Left renal pelvis (tissue), 4 donors: ENCODE measurements at places on chromosomes 2 and 18.

- no peak for DNase-seq
These were observed 21.9 kb upstream of the RNF149 start for GRCh38 chr2:101330253-101330933.

DNA sequence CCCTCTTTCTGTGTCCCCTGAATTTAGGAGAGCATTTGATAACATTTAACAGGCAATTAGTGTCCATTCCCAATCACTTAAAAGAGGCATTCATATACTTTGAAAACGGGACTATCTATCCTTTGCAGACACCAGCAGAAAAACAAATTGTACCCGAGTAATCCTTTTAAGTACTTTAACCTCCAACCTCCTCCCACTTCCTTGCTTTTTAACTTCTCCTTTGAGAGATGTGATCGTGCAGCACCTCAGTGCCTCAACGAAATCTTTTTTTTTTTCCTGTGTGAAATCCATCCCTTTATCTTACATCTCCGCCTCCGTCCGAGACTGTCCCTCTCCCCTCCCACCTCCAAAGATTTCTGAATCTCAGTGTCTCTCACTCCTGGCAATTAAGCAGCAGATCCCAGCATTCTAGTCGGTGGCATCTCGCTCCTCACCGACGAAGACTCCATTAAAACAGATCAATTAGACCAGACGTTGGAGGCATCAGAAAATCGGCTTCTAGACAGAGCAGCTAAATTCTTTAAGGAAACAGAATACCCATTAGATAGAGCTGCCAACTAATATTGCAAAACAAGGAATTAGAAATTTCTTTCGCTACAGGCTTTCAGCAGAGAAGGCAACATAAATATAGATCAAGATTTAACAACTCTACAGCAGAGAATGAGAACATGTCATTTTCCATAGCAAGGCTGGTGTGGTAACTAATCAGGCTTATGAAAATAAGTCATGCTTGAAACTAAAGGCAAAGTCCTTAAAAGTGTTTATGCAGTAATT, 1.9 kb upstream of the TMEFF2 start:
- no peak for DNase-seq

GRCh38 chr2:23509596-23510292, 124.8 kb downstream of the KLHL29 start:
- DNase-seq: no peak

- DNase-seq: no peak
These were observed 41.5 kb downstream of the MARCHF7 start for GRCh38 chr2:159753797-159754196.

GRCh38 chr2:207332480-207333212, 166.9 kb upstream of the KLF7 start:
- DNase-seq: no peak

DNA sequence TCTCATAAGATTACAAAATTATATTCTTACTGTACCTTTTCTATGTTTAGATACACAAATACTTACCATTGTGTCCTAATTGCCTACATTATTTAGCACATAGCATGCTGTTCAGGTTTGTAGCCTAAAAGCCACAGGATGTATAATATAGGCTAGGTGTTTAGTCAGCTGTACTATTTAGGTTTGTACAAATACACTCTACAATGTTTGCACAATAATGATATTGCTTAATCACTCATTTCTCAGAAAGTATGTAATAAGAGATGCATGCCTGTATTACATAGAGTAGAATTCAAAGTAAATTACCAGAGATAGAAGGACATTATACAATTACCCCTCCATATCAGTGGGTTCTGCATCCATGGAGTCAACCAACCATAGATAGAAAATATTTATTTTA, 201.1 kb upstream of the COL3A1 start:
- DNase-seq: no peak

GRCh38 chr2:134436706-134437105, 182.8 kb downstream of the MGAT5 start:
- no peak for DNase-seq

GRCh38 chr2:44136252-44136651, 32.4 kb upstream of the PPM1B start:
- DNase-seq: no peak

DNA sequence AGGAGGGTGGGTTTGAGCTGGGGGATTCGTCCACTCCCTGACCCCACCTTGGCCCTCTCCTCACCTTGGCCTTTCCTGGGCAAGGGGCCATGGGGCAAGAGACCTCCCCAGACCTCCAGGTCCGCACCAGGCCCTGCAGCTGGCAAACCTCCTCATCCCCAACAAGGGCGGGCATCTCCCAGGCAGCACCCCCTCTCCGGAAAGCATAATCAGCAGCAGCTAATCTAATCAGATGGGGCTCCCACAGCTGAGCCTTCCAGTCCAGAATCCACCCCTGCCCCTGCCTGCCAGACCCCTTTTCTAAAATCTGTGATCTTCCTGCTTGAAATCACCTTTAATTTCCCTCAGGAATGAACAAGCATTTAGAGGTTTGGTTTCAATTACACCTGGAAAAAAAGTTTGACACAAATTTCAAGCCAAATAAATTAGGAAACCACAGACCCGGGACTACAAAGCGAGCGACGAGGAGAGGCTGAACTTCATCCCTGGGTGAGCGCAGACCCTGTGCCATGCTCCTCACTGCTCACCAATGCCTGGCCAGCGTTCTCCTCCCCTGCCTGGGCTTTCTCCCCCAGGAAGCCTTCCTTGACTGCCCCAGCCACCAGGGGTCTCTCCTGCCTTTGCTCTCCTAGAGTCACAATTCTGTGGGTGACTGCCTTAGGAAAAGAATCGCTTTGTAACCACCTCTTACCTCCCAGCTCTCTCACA, 143.0 kb upstream of the MYCN start:
- DNase-seq: no peak

- DNase-seq: no peak
These were observed 69.7 kb downstream of the FHOD3 start for GRCh38 chr18:36366994-36367839.

GRCh38 chr18:48929941-48930713, 20.6 kb downstream of the SMAD7 start:
- peak; percentile 82 for DNase-seq

- no peak for DNase-seq
These were observed 69.2 kb downstream of the SS18 start for GRCh38 chr18:26021061-26021754.

DNA sequence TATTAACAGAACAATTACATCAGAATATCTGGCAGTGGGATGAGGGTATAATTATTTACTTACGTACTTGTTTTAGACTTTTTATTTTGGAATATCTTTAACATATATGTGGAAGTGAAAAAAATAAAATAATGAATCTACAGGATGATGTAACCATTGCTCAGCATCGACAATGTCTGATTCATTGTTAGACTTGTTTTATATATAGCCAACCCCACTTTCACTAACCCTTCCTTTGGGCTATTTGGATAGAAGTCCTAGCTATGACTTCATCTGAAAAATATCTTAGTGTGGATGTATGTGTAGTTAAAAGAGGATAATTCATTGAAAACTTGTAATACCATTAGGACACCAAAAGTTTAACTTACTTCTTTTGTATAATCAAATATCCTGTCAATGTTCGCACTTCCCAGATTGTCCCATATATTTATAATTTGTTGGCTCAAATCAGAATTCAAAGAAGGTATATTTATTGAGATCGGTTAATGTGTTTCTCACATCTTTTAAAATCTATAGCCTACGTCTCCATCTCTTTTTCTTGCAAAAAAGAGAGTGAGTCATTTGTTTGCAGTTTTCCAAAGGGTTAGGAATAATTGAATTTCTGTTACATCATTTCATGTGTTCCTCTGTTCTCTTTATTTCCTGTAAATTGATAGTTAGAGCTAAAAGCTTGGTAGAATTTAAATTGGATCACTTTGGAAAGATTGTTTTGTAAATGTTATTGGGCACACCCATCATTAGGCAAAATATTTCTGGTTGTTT, 506.1 kb upstream of the FAM98A start:
- DNase-seq: no peak

DNA sequence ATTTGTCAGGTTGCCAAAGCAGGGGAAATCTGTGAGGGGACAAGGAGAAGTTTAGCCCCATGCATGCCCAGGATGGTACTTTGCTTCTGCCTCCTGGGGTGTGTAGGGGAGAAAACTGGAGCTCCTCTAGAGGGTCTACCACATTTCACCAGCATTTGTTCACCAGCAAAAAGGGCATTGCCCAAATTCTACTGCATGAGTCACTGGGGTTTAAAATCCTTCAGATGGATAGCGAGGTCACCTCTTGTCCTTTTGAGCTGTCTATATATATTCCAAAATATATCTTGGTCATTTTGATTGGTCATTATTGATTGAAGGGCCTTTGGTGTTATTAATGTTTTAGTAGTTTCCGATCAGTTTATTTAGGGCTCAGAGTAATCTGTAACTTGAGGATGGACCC, 18.7 kb downstream of the FHOD3 start:
- no peak for DNase-seq

DNA sequence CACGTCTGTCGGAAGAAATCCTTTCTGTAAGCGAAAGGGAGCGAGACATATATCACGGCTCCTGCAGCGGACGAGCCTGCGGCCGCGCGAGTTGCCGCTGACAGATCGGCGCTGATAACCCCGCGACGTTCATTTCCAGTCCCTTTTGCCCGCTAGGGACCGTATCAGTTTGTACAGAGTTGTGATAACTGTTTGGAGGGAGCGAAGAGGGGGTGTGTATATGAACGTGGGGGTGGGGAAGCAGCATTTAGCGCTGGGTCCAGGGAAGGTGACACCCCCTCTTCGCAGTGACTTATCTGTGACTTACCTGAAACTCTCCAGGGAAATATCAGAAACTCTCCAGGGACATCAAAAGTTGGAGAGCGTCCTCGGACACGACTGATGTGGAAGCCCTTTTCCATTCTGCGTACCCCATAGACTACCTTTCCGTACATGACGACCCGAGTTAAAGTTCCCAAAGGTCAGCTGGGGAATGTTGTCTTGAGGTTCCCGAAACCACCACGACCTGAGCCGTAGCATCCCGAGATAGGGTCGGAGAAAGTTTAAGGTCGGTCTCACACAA, 948 bp upstream of the GATA6 start:
- no peak for DNase-seq

GRCh38 chr2:33512112-33512511, 35.7 kb downstream of the RASGRP3 start:
- no peak for DNase-seq

DNA sequence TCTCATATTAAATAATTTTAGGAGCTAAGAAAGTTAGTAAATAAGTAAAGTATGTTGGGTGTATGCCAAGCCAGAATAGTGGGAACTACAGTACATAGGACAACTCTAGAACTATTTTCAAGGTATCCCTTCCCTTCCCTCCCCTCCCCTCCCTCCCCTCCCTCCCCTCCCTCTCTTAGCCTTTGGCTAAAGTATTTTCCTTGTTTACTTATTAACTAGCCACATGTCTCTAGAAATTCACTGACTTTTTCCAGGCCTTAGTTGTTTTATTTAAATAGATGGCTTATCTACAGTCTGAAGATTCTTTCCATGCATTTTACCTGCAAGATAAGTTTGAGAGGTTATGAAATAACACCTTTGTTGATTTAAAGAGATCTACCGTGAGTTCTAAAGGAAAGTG, 402.1 kb downstream of the PARD3B start:
- DNase-seq: no peak

- DNase-seq: no peak
These were observed 99.8 kb downstream of the SEPTIN10 start for GRCh38 chr2:109513749-109514588.
